ENCODE measurements at places on chromosomes 1 and 21.

DNA sequence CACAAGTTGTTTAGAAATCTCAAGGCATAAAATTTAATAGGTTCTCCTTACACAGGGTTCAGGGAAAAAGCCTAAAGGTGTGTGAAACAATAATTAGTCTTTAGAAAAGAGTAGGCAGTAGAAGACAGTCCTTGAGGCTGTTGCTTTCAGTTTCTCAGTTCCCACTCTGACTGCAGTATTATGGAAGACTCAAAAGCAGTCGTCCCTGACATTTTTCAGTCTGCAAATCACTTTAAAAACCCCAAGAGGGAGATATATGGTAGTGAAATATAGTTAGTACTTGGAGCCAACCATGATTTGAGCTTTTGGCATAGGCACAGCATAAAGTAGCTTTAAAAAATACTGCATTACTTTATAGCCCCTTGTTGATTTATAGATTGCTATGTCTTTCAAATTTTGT, 299.7 kb downstream of the OLFM3 start:
- DNase-seq, result no peak

DNA sequence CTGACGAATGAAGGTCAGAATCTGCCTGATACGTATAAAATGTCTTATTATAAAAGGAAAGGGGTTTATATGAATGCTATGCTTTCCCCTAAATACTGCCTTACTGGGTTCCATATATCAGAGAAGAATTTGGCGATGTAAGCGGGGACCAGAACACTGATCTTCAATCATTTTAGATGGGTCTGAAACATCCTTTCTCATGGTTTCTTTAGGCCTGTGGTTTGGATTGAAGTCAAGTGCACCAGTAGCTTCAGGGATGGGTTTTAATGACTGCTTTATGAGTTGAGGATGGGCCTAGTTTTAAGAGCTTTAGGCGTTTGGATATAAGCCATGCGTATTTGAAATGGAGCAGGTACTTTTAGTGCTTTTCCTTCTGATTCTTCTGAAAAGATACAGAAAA, 6.9 kb downstream of the FMN2 start:
- no peak for DNase-seq

GRCh38 chr1:89260566-89261255, 11.9 kb downstream of the GBP5 start:
- DNase-seq, result no peak

DNA sequence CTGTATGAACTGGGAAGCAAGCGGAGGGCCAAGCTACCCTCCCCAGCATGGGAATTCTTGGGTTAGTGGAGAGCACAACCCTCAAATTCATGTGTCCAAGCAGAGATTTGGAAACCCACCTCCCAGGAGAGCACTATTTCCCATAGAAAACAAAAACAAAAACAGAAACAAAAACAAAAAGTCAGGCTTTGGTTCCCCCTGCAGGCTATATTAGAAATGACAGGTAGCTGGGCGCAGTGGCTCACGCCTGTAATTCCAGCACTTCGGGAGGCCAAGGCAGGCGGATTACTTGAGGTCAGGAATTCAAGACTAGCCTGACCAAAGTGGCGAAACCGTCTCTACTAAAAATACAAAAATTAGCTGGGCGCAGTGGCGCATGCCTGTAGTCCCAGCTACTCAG, 10.8 kb downstream of the MINDY1 start:
- no peak for DNase-seq

GRCh38 chr1:230825761-230826160, 42.6 kb downstream of the C1orf198 start:
- no peak for DNase-seq

- DNase-seq, result no peak
These were observed 28.6 kb downstream of the ITPKB start for GRCh38 chr1:226710501-226710900.

- no peak for DNase-seq
These were observed 420.4 kb upstream of the RUNX1 start for GRCh38 chr21:35469498-35469897.

- no peak for DNase-seq
These were observed 779 bp downstream of the SON start for GRCh38 chr21:33543505-33544129.

GRCh38 chr1:223784541-223784940, 61.2 kb downstream of the TP53BP2 start:
- no peak for DNase-seq

GRCh38 chr1:2503554-2504224, 22.7 kb downstream of the PANK4 start:
- DNase-seq, result no peak

- DNase-seq, result no peak
These were observed 23.8 kb downstream of the FH start for GRCh38 chr1:241495741-241496140.

DNA sequence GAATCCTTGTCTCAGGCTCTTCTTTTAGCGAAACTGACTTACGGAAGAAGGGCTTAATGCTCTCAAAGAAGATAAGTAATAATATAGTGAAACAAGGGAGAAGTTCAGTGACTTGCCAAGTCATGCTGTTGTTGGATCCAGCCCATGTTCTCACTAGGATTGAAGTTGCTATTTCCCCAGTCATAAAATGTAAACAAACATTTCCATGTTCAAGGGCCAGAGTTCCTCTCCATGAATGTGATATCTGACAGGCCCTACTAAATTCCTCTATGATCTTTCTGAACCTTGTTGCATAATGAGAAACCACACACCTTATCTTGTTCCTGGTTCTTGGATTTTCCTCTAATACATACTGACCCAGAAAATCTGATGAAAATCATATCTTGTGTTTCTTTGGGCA, 876.5 kb upstream of the B3GALT2 start:
- DNase-seq, result no peak

GRCh38 chr1:227314014-227314848, 4.1 kb downstream of the CDC42BPA start:
- no peak for DNase-seq

- DNase-seq, result no peak
These were observed 110.1 kb upstream of the ZNHIT6 start for GRCh38 chr1:85818371-85818770.

DNA sequence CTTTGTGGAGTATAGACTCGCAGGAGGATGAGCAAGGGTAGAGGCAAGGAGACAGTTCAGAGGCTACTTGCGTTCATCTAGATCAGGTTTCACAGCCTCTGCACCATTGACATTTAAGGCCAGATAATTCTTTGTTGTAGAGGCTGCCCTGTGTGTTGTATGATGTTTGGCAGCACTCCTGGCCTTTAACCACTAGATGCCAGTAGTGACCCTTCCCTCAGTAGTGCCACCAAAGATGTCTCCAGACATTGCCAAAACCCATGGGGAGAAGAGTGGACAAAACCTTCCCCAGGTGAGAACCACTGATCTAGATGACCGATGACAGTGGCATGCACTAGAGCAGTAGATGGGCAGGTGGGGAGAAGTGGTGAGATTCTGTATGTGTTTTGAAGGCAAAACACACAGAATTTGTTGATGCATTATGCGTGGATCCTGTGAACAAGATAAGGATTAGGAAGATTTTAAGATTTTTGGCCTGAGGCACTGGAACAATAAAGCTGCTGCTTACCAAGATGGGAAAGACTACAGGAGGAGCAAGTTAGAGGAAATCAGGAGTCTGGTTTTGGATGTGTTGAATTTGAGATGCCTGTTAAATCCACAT, 9.9 kb upstream of the COG2 start:
- no peak for DNase-seq

DNA sequence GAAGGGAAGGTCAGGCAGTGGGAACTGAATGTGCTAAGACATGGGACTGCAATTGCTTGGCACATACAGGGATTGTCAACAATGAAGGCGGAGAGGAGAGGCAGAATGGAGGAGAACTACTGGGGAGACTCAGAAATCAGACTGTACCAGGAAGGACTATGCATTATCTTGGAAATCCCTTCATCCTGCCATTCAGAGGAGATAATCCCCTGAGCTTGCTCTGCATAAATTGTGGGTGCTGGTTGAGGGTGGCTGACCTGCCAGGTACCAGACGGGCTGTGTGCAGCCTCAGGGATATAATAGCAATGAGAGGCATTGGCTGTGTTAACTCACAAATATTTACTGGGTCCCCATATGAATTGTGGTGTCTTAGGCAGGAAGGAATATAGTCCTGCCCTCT, 5.0 kb upstream of the TRABD2B start:
- DNase-seq, result no peak

DNA sequence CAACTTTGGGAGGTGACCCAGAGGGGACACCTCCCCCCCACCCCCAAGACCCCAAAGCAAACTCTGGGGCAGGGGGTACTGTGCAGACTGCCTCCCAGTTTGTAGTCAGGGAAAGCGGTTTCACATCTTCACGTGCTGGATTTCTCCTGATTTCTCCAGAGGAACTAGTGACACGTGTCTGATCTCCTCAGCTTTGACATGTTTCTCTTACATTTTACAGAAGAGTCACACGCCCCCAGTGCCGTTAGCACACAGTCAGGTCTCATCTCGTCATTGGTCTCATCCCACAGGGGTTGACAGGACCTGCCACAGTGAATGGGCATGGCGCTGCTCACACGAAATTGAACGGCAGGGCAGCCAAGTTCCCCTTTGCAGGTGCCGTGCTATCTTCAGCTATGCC, 11.8 kb downstream of the PDPN start:
- no peak for DNase-seq

- no peak for DNase-seq
These were observed 2.1 kb downstream of the PLA2G2D start for GRCh38 chr1:20117236-20117635.

Data from SIG-M5 (cell line).